ENCODE measurements at places on chromosomes 7 and 10. TPM values are rescaled to one million over a fixed set of nuclear protein-coding genes. Genes with fewer than 3 reads are reported as not detected.

Gene ZNF438
- 8.3 TPM for total RNA-seq

Gene SMO
- total RNA-seq = 2.7 TPM

- no peaks in the 10 kb centered on the region for H3K36me3 ChIP-seq
- no peak overlapping the region for H3K4me3 ChIP-seq
- H3K27ac ChIP-seq = no peak overlapping the region
- H3K27me3 ChIP-seq = no peaks in the 10 kb centered on the region
Measured at GRCh38 chr7:102836977-102837376, 75.8 kb upstream of the LRRC17 start.

DNA sequence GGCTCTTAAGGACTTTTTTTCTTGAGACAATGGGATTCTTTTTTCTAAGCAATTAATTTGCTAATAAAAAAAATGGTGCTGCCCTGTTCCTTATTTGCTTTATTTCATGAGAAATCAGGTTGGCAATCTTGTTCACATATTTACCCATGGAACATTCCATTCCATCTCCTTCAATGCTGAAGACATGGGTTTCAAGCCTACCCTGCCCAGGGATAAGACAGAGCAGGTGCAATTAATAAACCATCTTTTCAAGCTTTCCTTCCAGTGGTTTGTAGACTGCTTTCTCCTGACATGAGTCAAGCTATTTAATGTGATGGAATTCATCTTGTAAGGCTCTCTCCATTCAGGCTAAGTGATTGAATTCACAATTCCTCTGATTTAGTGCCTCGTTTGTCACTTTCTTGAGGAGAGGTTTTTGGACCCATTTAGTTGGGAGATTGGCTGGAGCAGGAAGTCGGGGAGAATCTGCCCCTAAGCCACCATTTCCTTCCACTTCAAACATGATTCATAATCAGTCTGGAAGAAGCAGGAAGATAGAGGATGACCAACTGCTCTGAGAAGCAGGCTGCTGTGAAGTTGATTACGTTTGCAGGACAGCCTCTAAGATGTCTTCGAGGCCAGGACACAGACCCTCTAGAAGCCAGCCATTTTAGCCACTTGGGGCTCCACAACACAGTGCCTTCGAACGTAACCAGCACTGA is 552.4 kb upstream of the GALNT17 start:
- DNase-seq = no peak
- no peaks in the 10 kb centered on the region for H3K27me3 ChIP-seq
- H3K4me3 ChIP-seq = no peak overlapping the region

Gene TSPAN15
- 81.9 TPM for total RNA-seq

Gene BLNK
- total RNA-seq = 79.5 TPM

- H3K27me3 ChIP-seq = no peaks in the 10 kb centered on the region
- no peak overlapping the region for H3K27ac ChIP-seq
- no peak for DNase-seq
- H3K4me3 ChIP-seq = no peak overlapping the region
Measured at GRCh38 chr10:111087331-111087756, 10.5 kb downstream of the ADRA2A start.

Gene CYP2C19
- 81.1 TPM for total RNA-seq

DNA sequence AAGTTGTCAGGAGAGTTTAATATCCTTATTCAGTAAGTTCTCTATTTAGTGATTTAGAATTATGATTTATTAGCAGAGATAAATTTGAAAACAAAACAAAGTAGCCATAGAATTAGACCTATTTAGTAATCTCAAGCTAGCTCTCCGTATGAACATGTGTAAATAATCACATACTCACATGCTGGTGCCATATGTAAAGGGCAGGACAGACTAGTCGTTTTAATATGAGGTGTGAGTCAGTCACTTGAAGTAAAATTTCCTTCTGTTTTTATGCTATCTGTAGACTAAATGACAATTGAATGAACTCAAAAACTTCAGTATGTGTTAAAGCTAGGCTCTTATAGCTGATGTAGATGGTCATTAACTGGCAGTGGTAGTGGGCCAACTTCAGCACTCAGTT is 67.1 kb downstream of the WAC start:
- H3K4me3 ChIP-seq = no peak overlapping the region
- H3K27ac ChIP-seq = no peak overlapping the region
- H3K27me3 ChIP-seq = no peaks in the 10 kb centered on the region
- no peaks in the 10 kb centered on the region for H3K36me3 ChIP-seq

Gene TSPAN33
- 3.8 TPM for total RNA-seq

Gene PRSS1
- not detected for total RNA-seq

DNA sequence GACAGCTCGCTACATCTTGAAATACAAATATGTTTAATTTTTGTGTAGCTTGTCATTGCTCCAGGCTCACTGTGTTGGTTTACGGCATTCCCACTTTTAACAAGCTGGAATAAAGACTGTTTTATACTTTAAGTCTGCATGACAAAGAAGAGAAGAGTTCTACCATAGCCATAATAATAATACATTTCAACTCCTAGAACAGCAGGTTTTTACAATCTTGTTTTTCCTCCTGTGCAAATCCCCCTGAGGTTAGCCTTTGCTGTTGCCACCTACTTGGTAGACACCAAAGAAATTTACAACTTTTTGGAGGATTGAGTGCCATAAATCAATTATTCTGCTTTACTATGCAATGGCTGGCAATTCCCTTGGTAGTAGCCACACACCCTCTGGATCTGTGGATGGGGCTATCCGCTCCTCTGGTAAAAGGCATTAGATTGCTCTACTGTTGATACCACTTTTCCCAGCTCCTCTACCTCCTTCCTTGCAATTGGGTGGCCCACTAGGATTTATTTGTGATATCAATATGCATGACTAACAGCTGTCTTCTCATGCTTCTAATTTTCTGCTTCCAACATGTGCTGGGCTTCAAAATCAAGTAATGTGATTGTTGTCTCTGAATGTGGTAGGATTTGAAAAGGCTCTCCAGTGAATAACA is 60.2 kb downstream of the SFMBT2 start:
- H3K4me3 ChIP-seq = no peak overlapping the region
- DNase-seq = no peak
- H3K27me3 ChIP-seq = no peaks in the 10 kb centered on the region
- no peaks in the 10 kb centered on the region for H3K36me3 ChIP-seq

- no peaks in the 10 kb centered on the region for H3K36me3 ChIP-seq
- H3K27me3 ChIP-seq = no peaks in the 10 kb centered on the region
- no peak overlapping the region for H3K27ac ChIP-seq
- no peak overlapping the region for H3K4me3 ChIP-seq
Measured at GRCh38 chr7:47847207-47847606, 101.1 kb downstream of the PKD1L1 start.

- DNase-seq = no peak
- no peaks in the 10 kb centered on the region for H3K27me3 ChIP-seq
- no peak overlapping the region for H3K27ac ChIP-seq
- peaks cover 67% of the 10 kb centered on the region for H3K36me3 ChIP-seq
- no peak overlapping the region for H3K4me3 ChIP-seq
Measured at GRCh38 chr10:38032886-38033285, 22.4 kb downstream of the ZNF33A start.

GRCh38 chr10:111874576-111874975 is 309.0 kb downstream of the GPAM start:
- no peak overlapping the region for H3K4me3 ChIP-seq
- no peak for DNase-seq
- H3K27me3 ChIP-seq = no peaks in the 10 kb centered on the region

Gene CTAGE8
- total RNA-seq = 10.2 TPM

- no peak for DNase-seq
- no peak overlapping the region for H3K4me3 ChIP-seq
- H3K27me3 ChIP-seq = no peaks in the 10 kb centered on the region
- H3K4me1 ChIP-seq = no peaks in the 10 kb centered on the region
- H3K36me3 ChIP-seq = no peaks in the 10 kb centered on the region
Measured at GRCh38 chr10:13865758-13866491, 279.2 kb downstream of the PRPF18 start.

- H3K4me3 ChIP-seq = no peak overlapping the region
- no peaks in the 10 kb centered on the region for H3K36me3 ChIP-seq
- no peak overlapping the region for H3K27ac ChIP-seq
- no peaks in the 10 kb centered on the region for H3K27me3 ChIP-seq
Measured at GRCh38 chr10:1180071-1180730, 124.0 kb downstream of the WDR37 start.

GRCh38 chr7:153081496-153081895 is 321.9 kb downstream of the ACTR3B start:
- H3K27me3 ChIP-seq = no peaks in the 10 kb centered on the region
- no peak overlapping the region for H3K27ac ChIP-seq
- H3K4me1 ChIP-seq = no peaks in the 10 kb centered on the region
- no peak for DNase-seq
- no peaks in the 10 kb centered on the region for H3K36me3 ChIP-seq

GRCh38 chr10:48332166-48332870 is 25.8 kb downstream of the MAPK8 start:
- H3K4me1 ChIP-seq = no peaks in the 10 kb centered on the region
- no peak overlapping the region for H3K4me3 ChIP-seq
- no peak for DNase-seq
- H3K27ac ChIP-seq = no peak overlapping the region
- H3K36me3 ChIP-seq = no peaks in the 10 kb centered on the region

GRCh38 chr7:151705636-151706276 is 171.2 kb downstream of the PRKAG2 start:
- H3K36me3 ChIP-seq = no peaks in the 10 kb centered on the region
- H3K4me1 ChIP-seq = peaks cover 15% of the 10 kb centered on the region
- no peaks in the 10 kb centered on the region for H3K27me3 ChIP-seq
- no peak overlapping the region for H3K27ac ChIP-seq

Measured in Peyer's patch (tissue), 4 donors.